Fibroblast of skin of right quadriceps (primary cell): ENCODE measurements at places on chromosomes 3 and 15.

DNA sequence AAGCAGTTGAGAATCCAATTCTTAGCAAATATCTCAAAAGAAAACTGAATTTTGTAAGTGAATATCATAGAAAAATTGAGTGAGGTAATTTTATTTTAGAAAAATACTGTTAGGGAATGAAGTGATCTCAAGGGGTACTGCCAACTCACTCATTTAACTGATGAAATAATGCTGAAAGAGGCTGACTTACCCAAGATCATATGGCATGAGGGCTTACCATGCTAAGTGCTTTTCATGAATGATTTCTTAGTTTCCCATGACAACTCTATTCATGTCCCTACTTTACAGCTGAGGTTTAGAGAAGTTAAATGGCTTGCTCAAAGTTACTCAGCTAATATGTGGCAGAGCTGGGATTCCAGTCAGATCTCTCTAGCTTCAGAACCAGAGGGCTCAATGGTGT lies 30.6 kb downstream of the CCDC14 start:
- no peak for DNase-seq

DNA sequence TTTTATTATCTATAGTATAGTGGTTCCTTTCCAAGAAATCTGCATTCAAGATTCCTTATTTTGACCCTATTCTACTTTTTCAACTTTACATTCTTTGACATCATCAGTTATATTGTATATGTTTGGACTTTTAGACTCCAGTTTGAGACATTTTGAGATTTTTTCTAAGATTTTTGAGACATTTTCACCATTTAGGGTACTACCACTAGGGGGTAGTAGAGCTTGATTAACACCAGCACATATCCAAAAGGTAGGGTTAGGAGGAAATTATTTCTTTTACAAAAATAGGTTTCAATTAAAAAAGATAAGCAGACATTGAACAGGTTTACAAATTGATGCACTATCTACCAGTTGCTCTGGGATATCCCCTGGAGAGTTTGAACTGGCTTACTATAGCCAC lies 262.5 kb downstream of the SCAPER start:
- DNase-seq, result no peak

- no peak for DNase-seq
These were observed 32.3 kb downstream of the RFT1 start for GRCh38 chr3:53097887-53098286.

GRCh38 chr3:147497286-147497685 lies 88.1 kb downstream of the ZIC1 start:
- DNase-seq, result no peak

GRCh38 chr3:192812743-192813383 lies 85.5 kb upstream of the FGF12 start:
- peak; percentile 64 for DNase-seq

DNA sequence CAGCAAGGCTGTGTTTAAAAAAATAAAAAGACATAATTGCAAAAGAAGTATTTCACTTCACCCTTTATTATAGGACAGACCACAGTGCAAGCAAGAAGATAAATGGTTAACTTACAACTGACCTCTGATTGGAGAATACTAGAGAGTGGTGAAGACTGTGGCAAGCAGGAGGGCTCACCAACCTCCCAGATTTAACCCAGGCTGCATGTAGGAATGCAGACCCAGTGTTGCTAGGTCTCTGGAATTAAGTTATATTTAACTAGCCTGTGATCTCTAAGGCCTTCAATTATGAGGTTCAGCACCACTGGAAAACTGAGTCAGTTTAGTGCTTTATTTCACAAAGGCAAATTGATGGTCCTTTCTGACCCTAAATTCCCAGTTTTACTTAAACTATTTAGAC lies 436.6 kb downstream of the LPP start:
- DNase-seq, result no peak

DNA sequence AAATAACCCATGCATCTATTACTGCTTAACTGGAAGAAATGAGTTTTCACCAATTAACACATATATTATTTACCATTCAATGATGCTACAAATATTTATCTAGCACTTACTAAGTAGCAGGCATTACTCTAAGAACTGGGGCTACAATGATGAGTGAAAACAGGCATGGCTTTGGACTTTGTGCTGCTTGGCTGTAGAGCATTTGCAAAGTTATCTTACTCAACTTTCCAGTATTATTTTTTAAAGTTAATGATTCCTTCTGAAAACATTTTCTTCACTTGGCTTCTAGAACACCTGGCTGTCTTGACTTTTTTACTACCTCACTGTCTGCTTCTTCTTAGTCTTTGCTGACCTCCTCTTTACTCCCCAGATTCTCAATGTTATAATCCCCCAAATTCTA lies 1.8 kb downstream of the C3orf33 start:
- no peak for DNase-seq

DNA sequence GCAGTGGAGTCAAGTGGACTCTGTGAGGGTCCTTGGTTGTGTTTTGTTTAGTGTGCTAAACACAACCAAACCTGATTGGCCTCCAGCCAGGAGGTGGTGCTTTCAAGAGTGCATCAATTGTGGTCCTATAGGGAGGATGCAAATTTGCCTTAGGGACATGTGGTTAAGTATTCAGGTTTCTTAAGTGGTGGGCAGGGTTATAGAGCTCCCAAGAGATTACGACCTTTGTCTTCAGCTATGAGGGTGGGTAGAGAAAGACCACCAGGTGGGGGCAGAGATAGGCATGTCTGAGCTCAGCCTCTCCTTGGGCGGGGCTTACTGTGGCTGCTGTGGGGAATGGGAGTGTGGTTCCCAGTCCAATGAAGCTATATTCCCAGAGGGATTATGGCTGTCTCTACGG lies 186.6 kb downstream of the SQOR start:
- DNase-seq, result no peak

DNA sequence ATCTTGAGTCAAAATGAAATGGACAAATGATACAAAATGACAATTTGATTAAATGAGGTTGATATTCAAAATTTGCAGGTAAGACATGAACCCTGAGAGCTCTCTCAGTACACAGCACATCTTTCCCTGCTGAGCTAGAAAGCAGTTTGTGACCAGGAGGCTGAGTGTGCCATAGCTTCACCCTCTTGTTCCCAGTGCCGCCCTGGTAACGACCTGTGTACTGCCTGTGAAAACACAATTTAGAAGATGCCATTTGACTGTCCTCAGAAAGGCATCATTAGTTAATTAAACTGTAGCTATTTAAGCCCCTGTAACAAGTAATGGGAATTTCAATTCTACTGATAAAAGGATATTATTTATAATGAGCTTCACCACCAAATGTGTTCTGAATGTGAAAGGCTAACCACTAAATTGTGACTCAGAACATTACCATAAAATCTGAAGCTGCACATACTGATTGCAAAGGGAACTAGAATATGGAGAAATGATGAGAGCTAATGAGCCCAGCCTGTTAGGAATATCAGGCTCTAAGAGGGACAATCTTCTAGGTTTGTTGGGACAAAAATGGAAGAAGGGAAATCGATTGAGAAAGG lies 212.9 kb upstream of the ARPP21 start:
- DNase-seq, result no peak

- no peak for DNase-seq
These were observed 178.6 kb downstream of the KCNAB1 start for GRCh38 chr3:156298938-156299337.

DNA sequence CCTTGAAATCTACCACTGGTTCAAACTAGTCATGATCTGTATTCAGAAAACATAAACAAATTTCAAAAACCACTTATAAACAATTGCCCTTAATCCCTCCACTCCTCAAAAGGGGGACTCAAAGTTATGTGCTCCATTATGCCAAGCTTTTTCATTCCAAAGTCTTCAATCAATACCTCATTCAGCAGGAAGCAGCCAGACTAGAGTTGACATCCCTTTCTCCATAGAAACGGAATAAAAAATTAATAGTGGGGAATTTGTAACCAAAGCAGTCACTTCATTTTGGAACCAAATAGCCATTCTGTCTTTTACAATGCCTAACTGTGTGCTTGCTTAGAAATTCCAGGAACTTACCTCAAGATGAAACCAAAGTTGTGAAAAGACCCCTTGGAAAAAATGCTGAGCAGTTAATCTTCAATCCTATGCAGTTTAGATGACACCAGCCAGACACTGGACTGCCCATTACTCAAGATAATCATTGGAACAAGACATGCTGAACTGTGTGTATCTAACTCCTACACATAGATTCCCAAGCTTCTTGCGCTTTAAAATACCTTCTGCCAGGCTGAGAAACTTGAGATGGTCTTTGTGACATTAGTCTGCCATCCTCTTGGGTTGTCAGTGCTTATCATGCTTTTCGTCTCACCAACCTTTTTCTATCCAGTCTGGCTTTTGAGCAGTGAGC lies 406.2 kb downstream of the PLOD2 start:
- DNase-seq, result no peak

DNA sequence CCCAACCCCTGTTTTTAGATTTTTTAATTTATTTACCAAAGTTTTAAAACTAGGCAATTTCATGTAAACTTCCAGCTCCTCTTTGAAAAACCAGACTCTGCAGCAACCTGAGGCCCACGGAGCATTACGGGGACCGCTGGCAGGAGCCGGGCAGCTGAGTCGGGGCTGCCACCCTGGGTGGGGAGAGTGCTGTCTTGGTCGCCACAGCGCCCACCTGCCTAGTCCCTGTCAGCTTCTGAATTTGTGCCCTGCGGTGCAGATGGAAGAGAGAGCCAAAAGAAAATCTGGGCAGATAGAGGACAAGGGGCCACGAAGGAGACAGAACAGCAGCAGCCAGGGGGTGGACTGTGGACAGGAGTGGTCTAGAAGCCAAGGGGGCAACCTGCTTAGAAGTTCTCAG lies 34.6 kb downstream of the PXYLP1 start:
- no peak for DNase-seq

- DNase-seq, result no peak
These were observed 99.6 kb downstream of the BOC start for GRCh38 chr3:113310960-113311359.

DNA sequence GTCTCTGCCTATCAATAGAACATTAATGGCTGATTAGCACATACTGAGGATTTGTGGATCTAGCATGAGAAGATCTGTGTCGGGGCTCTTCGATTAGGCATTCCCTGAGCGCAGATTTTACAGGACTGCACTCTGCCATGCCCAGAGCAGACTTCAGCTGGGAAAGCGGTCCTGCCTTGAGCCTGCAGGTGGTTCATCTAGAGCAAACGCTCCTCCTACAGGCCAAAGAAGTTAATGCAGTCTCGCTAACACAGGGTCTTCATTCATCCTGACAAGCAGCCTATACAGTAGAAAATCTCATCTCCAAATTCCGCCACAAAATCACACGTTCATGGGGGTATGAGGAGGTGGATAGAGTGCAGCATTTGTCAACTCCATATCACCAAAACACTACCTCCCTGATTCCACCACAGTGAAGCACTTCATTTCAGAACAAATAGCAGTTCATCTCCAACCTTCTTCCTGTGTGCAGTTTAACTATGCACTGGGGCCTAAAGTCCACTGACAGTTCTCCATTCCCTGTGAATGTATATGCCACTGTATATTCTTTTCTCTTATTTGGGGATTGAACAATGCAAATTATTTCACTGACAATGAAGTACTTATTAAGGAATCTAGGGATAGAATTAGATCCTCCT lies 405.8 kb downstream of the IGSF11 start:
- DNase-seq, result peak; percentile 34

DNA sequence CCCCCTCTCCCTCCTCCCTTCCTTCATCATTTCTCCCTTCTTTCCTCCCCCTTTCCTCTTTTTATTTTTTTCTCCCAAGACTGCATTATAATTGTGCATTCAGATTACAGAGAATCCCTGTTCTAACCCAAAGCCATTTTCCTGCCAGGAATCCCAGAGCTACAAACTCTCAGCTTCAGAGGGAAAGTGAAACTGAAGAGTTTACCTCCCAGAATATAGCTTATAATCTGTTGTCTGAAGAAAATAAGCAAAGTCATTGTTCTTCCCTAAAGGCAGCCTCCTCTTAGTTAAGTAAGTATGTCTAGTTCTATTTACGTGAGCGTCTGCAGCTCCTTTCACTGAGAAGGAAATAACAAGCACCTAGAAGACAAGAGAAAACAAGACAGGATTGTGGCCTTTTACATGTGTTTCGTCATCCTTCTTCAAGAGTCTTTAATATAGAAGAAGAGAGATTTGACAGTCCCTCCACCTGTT lies 97.2 kb downstream of the CHST2 start:
- no peak for DNase-seq

DNA sequence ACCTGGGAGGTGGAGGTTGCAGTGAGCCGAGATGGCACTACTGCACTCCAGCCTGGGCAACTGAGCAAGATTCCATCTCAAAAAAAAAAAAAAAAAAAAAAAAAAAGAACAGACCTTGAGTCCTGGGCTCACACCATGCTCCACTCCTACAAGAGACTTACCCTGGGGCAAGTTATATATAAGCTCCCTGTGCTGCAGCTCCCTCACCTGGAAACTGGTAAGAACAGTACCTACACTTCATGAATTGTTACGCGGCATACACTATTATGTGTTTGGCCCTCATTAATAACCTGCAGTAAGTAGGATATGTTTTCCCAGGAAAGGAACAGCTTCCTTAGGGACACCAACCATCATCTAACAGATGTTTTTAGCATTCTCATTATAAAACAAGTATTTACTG lies 119.6 kb downstream of the FMN1 start:
- no peak for DNase-seq

- DNase-seq, result no peak
These were observed 68.1 kb upstream of the PFN2 start for GRCh38 chr3:150038830-150039229.

DNA sequence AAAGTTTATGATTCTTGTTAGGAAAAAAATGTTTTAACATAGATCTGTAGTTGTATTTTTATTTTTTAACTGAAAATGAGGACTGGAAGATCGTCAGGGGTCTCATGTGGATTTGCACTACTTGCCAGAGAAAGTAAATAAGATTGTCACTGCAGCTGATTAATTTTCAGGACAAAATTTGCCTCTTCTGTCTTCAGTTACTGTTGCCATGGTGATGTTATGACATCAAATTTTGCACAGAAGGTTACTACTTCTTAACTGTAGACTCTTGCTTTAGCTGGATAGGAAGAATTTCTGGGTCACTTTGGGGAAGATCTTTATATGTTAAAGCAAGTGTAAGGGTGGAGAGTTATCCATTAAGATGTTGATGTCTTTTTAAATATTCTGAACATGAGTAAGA lies 82.2 kb upstream of the WDR72 start:
- DNase-seq, result no peak

DNA sequence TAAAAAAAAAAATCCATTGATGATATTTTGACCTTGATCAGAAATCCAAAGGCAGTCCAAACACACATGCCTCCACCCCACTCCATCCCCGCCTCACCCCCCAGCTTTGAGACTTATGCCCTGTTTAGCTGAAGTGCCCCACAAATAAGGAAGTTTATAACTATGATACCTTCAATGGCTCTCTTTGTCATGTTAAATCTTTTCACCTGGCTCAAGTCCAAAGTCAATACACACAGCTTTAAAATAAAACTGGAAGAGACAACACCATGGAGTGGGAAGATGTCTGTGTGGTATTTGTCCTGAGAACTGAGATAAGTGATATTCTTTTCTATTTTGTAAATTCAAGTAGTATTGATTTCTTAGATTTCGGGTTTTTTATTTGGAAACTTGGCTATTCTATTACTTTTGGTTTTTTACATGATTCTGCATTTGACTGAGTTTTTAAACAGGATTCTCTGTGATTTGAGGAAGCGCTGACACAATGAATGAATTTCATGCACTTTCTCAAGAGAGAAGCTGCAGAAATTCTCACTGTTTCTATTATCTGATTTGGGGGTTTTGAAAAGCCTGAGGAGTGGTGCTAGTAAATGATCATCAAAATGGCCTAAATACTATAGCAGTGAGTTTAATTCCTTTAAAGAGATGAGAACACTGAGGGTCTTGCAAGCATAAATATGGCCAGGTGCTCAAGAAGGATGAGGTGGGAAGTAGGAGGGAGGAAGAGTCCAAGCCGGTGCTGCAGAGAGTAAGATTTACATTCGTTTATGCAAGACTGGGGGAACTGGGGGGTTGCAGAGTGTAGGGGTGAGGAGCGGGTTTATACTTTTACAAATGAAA lies 5.2 kb downstream of the FOXB1 start:
- DNase-seq, result no peak
